ENCODE measurements at places on chromosomes 5 and 9.

DNA sequence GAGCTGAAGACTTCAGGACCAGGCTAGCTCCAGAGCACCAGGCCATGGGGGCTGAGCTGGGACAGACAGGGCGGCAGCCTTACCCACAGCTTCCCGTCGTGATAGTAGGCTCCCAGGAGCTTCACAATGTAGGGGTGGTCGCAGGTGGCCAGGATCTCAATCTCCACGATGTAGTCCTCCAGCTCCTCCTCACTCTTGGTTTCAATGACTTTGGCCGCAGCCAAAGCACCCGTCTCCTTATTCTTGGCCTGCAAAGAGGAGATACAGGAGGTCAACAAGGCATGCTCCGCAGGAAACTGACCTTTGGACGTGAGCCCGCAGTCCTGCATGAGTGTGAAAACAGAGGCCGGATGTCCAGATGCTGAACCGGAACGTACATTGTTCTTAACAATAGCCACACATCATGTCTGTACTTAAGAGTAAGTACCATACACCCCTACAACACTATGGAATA, 31.5 kb downstream of the STK10 start:
- DNase-seq: no peak

- DNase-seq: no peak
These were observed 37.9 kb downstream of the CCNJL start for GRCh38 chr5:160274483-160274931.

DNA sequence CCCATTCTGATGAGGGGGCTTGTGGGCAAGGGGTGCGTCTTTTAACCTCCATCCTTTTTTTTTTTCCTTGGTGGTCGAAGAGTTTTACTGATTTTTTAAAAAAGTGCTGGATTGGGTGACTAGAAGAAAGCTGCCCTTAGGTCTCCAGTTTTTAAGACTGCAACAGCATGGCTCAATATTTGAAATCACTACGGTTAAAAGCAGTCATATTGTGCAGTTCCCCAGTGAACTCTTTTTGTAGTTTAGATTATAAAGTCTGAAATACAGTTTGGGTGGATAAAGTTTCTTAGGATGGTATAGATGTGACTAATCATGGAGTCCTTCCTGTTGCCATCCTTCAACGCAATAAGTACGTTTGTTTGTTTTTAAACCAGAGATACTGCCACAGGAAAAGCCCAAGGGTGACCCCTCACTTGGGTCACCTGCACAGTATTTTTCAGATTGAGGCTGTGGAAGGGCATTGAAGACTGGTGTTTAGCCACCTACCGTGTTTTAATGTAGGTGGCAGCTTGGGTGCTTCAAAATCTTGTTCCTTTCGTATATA, 520 bp upstream of the DHFR start:
- no peak for DNase-seq

DNA sequence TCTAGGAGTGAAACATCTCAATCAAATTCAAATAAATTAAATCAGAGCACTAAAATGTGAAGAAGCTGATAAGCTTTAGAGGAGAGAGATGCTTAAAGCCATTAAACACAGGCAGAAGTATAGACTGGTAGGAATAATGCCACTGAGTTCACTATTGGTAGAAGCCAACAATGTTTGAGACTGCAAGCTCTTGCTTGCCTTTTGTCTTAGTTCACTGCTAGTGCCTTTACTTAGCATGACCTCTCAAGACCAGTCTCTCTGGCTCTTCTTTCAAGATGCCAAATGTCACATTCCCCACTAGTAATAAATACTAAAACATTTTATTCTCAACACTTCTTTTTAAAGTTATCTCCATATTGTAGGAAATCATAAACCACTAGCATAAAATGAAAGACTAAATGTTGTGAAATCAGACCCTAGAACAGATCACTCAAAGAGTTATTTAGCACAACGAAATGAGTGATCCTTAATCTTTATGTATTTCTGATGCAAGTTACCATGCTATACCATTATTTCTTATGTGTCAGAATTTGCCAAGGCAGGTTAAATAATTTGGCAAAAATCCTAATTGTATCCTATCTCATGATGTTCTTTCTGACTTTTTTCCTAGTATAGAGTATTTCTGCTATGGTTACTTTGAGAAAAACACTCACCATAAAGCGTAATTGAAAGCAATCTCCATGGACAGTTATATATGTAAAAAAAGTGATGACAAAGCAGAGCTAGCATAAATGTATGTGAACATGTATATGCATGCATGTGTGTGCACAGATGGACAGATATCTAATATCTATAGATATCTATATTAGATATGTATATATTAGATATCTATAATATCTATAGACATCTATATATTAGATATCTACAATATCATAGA, 57.5 kb downstream of the PJA2 start:
- DNase-seq: no peak

- no peak for DNase-seq
These were observed 267.9 kb upstream of the PDE4D start for GRCh38 chr5:60161340-60161934.

DNA sequence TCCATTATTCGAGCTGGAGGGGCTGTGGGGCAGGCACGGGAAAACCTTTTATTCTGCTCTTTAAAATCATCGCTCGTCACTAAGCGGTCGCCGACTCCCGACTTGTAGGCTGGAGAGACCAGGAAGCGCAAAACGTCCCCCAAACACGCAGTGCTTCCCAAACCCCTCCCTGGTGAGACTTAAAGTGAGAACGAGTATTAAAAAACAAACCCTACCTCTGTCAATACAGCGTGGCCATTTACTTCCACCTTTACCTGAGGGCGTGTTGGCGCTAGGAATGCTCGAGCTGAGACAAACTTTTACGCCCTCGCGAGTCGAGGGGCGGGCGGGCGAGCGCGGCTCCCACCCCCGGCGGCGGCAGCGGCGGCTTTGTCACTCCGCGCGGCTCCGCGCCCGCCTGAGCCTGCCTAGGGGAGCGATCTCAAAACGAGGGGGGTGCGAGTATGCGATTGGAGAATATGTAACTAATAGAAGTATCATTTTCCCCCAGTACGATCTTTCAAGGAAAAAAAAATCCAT, at the start of gene NR2F1-AS1:
Gene NR2F1-AS1, minus strand, starts transcription at position 293 of the 519 bp plus-strand sequence.
- DNase-seq: no peak

GRCh38 chr9:20683351-20684034, 566 bp upstream of the FOCAD start:
- DNase-seq: peak; percentile 62

- no peak for DNase-seq
These were observed 185.8 kb upstream of the IRX4 start for GRCh38 chr5:2068531-2068930.

DNA sequence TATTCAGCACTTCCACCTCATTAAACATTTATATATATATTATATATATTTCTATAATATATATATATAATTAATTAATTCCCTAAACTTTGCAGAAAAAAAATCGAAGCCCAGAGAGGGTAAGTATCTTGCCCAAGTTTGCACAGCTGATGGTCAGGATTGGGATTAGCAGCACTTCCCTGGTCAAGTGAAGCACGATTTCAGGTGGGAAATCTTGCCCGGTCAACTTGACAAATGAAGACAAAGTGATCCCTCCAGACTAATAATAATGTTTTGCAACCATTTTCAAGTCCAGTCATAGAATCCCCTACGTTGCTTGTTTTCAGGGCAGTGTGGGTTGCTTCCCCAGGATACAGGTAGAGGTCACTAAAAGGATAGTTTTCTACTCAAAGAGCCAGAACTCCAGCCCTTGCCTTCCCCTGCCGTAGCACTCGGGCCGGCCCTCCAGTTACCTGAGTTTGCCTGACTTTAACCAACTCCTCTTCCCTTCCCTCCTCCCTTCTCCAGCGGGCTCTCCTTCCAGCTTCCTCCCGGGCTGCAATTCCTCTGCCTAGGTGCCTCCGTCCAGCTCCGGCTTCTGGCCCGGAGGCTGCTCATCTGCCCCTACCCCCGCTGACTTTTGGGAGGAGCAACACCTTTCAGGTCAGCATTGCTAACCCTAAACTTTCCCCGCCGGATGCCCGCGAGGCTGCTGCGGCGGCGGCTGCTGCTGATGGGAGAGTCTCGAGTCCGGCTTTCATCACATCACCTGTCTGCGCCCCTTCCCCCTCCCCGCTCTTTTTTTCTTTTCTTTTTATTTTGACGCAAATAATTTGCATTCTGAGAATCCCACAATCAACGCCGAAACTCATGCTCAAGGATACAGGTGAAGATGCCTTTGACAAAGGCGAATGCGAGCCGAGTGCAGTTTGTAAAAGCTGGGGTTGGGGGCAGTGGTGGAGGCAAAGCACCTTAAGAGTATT, 930 bp downstream of the PRLR start:
- no peak for DNase-seq

DNA sequence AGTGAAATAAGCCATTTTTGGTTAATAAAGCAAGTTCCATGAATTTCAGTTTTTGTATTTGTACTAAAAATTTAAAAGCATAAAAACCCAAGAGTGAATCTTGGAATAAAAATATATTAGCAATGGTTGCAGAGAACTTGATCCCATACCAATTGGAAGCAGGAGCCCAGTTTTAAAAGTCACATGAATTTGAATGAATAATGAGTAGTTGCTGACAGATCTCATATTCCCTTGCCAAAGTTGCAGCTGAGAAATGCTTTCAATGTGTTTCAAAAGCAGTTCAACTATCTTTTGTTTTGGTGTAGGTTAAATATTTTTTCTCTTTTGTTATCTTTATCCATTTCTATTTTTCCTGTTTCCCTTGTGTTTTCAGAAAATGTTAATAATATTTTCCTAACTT, 818.6 kb downstream of the CDH18 start:
- no peak for DNase-seq

DNA sequence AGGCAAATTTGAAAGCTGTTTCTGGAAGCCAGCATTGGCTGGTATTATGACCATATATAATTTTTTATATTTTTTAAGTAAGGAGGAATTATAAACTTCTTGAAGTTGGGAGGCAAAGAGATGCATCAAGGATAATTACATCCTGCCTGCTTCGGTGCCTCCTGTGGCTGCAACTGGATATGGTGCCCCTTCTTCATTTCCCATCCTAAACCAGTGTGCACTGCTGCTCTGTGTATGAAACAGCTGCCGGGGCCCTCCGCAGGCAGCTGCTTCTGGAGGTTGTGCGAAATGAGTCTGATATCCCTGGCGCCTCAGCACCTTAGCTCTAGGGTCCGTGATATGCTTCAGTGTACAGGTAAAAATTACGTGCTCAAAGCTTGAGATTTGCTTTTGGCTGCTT, 304.2 kb downstream of the ENC1 start:
- DNase-seq: no peak

DNA sequence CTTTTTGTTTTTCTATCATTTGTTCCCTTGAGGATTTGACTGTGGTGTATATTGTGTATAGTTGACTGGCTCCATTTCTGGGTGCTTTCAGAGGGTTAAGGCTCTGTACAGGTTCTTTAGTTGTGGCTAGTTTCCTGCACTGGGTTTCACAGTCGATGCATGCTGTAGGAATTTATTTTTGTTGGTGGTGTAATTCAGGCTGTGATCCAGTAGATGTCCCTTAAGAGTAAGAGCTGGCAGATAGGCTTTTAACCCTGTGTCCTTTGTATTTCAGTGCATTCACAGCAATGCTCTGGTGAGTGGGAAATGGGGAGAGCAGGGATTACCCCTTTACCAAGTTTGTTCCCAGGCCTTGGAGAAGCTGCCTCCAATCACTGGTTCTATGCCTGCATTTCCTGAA, 112.9 kb downstream of the SPATA31D1 start:
- no peak for DNase-seq

- DNase-seq: no peak
These were observed 31.3 kb downstream of the TMEM174 start for GRCh38 chr5:73204332-73204731.

- no peak for DNase-seq
These were observed 391.1 kb downstream of the ADGRV1 start for GRCh38 chr5:90949469-90950358.

DNA sequence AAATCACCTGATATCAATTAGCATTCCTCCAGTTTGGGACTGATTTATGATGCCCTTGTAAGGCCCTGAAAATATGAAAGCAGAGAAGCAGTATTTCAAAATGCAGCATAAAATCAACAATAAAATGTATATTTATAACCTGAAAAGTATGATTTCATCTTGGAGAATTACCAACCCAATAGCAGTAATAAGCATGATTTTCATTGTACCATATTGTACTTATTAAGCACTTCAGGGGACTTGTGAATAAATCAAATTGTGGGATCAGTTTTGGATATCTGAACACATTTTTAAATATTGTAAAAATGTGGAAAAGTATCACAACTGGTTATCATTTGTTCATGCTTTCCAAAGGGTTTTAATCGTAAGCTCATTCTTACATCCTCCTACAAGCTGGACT, 250.8 kb downstream of the DMRT2 start:
- no peak for DNase-seq

- no peak for DNase-seq
These were observed 131.4 kb upstream of the TRIM32 start for GRCh38 chr9:116555556-116556155.

GRCh38 chr9:35051069-35051967, 21.1 kb downstream of the VCP start:
- peak; percentile 58 for DNase-seq

DNA sequence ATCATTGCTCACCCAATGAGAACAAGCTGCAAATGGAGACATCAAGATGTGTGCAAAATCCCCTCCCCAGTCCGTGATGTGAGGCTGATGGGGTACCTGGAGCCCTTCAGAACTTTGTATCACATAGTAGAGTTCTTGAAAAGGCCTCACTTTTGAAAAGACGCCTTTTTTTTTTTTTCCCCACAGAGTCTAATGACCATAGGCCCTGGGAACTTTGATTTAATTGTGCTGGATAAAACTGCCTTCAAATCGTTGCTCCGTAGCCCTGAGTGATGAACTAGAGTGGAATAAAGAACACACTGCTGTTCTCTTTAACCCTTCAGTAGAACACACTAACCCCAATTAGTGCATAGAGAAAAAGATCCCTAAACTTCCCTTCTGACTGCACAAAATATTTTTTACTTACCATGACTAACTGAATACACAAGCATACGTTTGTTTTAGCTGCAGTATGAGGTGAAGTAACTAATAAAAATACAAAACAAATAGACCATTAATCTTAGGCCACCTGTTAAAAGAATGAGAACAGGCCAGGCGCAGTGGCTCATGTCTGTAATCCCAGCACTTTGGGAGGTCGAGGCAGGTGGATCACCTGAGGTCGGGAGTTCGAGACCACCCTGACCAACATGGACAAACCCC, 15.1 kb downstream of the PSAT1 start:
- no peak for DNase-seq

Data from stimulated activated CD4-positive, alpha-beta T cell treated with anti-CD3 and anti-CD28 coated beads, Interleukin-4, amount 100 ng/mL, for 24 hours (primary cell).